ENCODE measurements at places on chromosomes 2 and 18.

DNA sequence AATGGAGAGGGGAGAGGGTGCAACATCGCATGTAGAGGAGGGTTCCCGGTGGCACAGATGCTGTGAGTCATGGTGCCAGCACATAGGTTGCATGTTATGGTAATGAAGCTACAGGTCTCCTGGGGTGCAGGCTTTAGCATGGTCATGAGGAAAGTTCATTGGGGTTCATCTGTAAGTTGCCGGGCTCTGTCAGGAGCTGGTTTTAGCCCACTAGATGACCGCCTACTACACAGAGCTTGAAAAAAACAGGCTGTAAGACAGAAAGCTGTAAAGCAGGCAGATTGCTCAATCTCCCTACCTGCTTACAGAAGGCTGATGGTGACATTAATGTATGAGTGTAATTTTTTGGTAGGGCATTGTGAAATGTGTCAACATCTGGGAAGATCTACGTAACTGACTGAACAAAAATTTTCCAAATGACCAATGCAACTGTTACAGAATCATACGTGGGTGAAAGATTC is 23.9 kb downstream of the DYSF start:
- DNase-seq, result no peak

DNA sequence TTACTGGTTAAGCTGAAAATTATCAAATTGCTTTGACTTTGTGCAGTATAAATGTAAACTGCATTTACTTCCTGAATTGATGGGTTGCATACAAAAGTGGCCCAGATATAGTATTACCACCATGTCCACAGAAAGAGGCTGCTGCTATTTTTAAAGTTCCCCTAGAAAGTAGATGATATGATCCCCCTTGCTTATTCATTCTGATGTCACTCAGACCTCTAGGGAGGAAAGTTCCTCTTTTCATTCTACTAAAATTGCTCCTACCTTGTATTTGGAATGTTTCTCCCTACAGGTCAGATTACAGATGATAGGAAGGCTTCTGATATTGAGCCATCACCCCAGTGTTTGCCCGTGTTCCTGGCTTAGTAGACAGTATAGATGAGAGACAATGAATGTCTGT is 247.6 kb upstream of the TNP1 start:
- no peak for DNase-seq

DNA sequence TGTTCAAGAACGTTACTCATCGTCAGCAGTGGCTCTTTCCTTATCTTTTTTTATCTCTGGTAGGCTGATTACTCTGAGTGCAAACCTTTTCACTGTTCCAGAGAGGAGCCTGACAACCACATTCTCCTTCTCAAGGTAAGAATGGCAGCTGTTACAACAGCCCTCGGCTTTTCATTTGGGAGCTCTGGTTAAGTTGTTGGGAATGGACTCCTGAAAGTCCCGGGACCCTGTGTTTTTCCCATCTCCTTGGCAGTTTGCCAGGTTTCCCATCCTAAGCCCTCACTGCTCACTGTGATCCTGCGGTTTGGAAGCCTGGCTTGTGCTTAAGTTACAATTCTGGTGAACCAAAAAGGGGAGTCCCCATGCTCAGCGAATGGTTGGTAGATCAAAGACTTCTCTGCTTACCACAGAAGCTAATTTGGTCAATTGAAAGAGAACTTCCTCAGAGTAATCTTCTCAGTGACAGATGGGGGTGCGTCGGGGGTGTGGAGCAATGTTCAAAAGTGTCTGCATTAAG is 122.3 kb downstream of the LYPD6B start:
- no peak for DNase-seq

GRCh38 chr2:18752667-18753422 is 163.5 kb upstream of the NT5C1B start:
- DNase-seq, result no peak

DNA sequence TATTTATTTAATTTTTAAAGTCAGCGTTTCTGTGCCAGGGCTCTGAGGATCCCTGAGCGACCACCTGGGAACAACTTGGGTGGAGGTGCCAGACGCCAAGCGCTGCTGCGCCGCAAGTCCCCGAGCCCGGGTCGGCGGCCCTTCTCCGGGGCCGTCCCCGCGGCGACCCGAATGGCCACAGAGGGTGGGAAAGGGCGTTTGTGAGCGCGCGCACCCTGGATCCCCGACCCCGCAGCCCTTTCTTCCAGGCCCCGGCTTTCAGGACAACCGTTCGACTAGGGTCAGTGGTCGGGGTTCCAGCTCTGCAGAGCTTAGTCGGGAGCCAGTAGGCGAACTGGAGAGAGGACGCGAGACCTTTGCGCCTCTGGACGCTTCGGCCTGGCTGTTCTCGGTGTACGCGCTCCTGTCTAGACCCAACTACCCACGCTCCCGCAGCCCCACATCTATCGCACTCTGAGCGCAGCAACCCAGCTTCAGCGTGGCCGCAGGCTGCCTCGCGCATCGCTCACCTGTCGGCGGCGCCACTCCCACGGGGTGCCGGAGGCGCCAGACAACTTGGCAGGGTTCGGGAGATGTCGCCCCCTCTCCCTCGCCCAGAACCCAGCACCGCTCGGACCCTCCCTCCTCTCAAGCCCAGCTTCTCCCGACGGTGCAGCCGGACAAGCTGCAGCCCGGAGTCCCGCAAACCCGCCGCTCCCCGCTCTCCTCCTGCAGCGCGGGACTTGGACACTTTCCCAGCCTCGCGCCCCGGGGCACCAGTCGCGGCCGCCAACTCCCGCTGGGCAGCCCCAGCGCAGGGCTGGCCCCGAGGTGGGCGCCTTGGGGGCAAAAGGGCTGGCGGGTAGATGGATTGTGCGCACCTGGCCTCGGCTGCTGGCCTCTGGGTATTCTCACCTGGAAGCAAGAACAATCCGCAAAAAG is 758 bp downstream of the LYPD1 start:
- no peak for DNase-seq

GRCh38 chr2:68351997-68352396 is 13.1 kb upstream of the PLEK start:
- no peak for DNase-seq

DNA sequence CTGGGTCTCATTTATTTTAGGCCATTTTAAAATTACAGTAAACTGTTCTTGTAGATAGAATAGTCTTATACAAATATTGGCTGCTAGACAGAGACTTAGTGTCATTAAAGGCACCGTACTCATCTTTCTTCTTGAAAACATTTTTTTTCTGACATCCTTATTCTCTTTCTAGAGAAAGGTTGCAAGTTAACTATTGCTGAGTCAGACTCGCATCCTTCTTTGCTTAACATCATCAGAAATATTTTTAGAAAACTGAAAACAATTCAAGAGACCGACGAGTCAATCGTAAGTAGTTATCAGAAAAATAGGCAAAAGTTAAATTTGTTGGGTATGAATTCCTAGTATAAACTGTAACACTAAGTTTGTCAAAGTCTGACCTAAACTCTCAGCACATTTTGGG is 72.2 kb downstream of the HNMT start:
- DNase-seq, result no peak
